Activated CD8-positive, alpha-beta T cell treated with anti-CD3 and anti-CD28 coated beads, Interleukin-2, amount 10 ng/mL, durations not matched to agents 7 days and 5 days (primary cell): ENCODE measurements at places on chromosomes 2 and 18. TPM values are rescaled to one million over a fixed set of nuclear protein-coding genes. Genes with fewer than 3 reads are reported as not detected.

DNA sequence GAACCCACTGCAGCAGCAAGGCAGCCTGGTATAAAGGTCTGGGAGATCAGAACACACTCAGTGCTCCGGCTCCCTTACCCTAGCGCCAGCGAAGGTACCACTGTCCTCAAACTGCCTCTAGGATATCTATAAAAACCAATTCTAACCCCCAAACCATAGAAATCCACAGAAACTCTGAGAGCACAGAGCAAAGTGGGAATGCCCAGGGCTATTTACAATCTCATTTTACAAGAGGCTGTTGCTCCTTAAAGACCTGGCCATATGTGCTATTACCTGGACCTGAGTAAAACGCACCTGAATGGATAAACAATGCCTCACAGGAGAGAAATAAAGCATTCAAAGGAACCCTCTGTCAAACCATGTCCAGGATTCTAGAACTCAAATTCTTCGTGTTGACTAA, 4.3 kb downstream of the STK39 start:
- DNase-seq, result no peak
- H3K4me1 ChIP-seq, result peaks cover 38% of the 10 kb centered on the region
- H3K27ac ChIP-seq, result no peak overlapping the region
- H3K27me3 ChIP-seq, result no peaks in the 10 kb centered on the region
- no peak overlapping the region for H3K4me3 ChIP-seq

GRCh38 chr2:203949228-203949627, 12.7 kb downstream of the ICOS start:
- peak overlapping the region; percentile 5 for H3K4me3 ChIP-seq
- DNase-seq, result peak; percentile 49
- H3K4me1 ChIP-seq, result peaks cover 83% of the 10 kb centered on the region

DNA sequence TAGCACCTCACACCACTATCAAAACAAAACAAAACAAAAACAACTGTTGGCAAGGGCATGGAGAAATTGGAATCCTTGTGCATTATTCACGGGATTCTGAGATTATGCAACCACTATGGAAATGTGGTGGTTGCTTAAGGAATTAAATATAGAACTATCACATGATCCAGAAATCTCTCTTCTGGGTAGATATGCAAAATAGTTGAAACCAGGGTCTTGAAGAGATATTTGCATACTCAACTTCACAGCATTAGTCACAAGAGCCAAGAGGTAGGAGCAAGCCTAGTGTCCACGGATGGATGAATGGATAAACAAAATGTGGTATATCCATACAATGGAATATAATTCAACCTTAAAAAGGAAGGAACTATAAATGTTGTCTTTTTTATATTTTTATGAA, 7.0 kb downstream of the TMEM131 start:
- no peak overlapping the region for H3K27ac ChIP-seq
- H3K36me3 ChIP-seq, result peaks cover 16% of the 10 kb centered on the region
- peaks cover 15% of the 10 kb centered on the region for H3K4me1 ChIP-seq
- no peak overlapping the region for H3K4me3 ChIP-seq

DNA sequence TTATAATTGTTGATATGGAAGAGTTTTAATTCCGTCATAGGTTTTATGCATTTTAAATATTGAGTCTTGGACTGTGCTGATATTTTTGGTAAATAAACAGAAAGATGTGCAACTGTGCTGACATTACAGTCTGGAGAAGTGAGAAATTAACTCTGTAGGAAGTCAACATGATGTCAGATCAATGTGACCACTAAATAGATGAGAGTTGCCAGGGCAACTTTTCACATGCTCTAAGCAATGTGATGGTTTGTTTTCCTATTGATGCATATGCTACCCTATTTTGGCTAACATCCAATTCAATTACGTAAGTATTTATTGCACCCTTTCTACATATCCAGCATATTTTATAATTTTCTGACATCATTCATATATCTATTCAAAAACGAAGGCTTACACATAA, 1109.3 kb downstream of the TSN start:
- no peak overlapping the region for H3K4me3 ChIP-seq
- H3K36me3 ChIP-seq, result no peaks in the 10 kb centered on the region
- no peak overlapping the region for H3K27ac ChIP-seq
- no peak for DNase-seq
- no peaks in the 10 kb centered on the region for H3K4me1 ChIP-seq
- H3K27me3 ChIP-seq, result no peaks in the 10 kb centered on the region

DNA sequence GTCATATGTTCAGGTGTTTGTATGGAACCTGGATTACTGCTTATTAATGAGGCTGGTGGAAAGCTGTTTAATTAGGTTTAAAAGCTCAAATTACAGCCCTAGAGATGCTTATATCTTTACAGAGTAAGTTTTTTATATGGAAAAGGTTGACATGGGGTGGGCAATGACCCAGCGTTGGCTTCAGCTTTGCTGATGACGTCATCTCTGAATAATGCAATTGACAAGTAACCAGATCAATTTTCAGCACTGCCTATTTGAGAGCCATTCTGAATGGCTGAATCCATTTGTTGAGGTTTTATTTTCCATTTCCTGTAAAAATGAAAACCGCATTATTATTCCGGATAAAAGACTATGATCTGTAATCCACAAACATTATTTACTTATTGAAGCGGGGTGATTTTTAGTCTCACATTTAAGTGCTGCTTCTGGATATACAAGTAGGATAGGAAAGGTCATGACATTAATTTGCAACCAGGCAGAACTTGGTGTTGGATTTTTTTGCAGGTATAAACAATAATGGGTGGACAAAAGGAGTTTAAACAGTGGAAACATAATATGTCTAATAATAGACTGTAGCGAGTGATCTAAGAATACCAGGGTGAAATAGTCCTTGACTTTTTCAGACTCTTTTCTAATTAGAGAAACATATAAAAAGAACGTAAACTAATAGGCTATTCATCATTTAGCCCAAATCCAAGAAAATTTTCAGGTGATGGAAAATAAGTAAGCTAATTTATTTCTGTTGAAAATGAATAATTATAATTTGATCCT, 2.7 kb downstream of the PPP1R1C start:
- peaks cover 2% of the 10 kb centered on the region for H3K27me3 ChIP-seq
- DNase-seq, result no peak
- H3K36me3 ChIP-seq, result no peaks in the 10 kb centered on the region
- H3K4me1 ChIP-seq, result no peaks in the 10 kb centered on the region
- H3K4me3 ChIP-seq, result no peak overlapping the region

- DNase-seq, result no peak
- no peak overlapping the region for H3K27ac ChIP-seq
- no peaks in the 10 kb centered on the region for H3K36me3 ChIP-seq
- no peak overlapping the region for H3K4me3 ChIP-seq
Observed at GRCh38 chr2:221822416-221822815, 250.3 kb upstream of the EPHA4 start.

DNA sequence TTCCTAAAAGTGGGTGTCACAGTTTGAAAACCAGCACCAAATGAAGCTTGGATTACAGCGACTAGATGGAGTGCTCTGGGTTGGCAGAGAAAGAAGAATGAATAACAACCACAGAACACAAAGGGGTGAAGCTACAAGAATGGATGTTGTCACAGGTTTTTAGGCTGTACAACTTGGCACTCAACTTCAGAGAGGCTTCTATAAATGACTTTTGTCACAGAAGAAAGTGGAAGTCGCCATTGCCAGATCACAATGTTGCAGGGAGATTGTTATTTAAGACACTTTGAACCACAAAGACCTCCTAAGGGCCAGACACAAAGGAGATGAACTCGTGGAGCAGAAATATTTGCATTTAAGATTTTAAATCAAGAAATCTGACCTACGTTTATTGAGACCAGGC, 354.2 kb downstream of the CDH7 start:
- H3K27me3 ChIP-seq, result no peaks in the 10 kb centered on the region
- H3K4me1 ChIP-seq, result no peaks in the 10 kb centered on the region
- H3K27ac ChIP-seq, result no peak overlapping the region
- DNase-seq, result no peak
- no peaks in the 10 kb centered on the region for H3K36me3 ChIP-seq
- H3K4me3 ChIP-seq, result no peak overlapping the region

DNA sequence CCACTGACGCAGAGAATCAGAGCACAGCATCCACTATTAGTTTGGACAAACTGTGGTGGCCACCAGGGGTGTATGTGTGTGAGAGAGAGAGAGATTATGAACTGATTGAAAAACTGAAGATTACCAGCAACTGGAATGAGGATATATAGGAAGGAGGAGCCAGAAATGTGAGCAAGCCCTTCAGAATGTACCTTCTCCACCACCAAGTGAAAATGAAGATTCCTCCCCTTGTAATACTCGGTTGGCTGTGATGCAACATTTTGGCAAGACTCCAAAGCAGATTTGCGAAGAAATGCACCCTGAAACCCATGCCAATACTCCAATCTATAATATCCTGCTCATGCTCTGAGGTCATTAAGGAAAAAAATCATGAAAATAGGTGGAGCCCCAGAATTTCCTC, 121.2 kb upstream of the SLC35G4 start:
- no peak for DNase-seq
- no peaks in the 10 kb centered on the region for H3K36me3 ChIP-seq
- no peaks in the 10 kb centered on the region for H3K27me3 ChIP-seq
- H3K27ac ChIP-seq, result no peak overlapping the region

GRCh38 chr2:235444101-235444597, 49.7 kb upstream of the AGAP1 start:
- no peak for DNase-seq
- no peak overlapping the region for H3K4me3 ChIP-seq
- no peaks in the 10 kb centered on the region for H3K27me3 ChIP-seq
- H3K36me3 ChIP-seq, result no peaks in the 10 kb centered on the region

DNA sequence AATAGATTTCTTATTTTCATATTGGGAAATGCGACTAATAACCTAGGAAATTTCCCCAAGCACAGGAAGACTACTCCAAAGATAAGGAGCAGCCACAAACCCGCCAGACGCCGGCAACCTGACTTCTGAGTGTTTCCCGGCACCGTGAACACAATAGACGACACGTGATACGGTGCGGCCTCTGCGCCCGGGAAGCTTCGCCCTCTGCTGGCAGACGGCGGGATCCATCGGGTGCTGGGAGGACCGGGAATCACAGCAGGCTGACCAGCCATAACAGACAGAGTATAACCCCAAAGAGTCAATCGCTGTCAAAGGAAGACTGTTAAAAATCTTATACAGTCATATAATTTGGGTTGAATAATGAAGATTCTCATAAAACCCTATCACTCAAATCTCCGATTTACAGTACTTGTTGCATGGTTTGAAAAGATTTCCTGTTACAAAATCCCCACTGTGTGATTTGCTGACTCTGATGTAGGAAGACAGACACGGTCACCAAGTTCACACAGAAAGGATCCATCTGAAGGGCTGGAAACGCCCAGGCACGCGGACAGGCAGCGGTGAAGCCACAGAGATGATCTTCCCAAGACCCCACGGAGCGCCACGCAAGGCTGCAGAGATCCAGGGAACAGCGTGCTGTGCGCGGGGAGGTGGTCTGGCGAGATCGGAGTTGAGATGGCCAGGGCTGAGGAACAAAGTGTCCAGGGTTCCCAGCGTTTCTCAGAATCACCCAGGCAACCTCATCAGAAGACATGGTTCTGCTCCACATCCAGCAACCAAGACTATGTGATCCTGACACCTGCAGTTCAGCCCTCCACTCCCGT, 73.8 kb downstream of the EIPR1 start:
- H3K36me3 ChIP-seq, result peaks cover 3% of the 10 kb centered on the region
- H3K4me3 ChIP-seq, result no peak overlapping the region
- DNase-seq, result peak; percentile 77
- H3K4me1 ChIP-seq, result peaks cover 7% of the 10 kb centered on the region
- H3K27ac ChIP-seq, result no peak overlapping the region

GRCh38 chr2:158214431-158214830, 112.8 kb downstream of the UPP2 start:
- H3K27me3 ChIP-seq, result no peaks in the 10 kb centered on the region
- no peak overlapping the region for H3K27ac ChIP-seq
- H3K4me3 ChIP-seq, result no peak overlapping the region

DNA sequence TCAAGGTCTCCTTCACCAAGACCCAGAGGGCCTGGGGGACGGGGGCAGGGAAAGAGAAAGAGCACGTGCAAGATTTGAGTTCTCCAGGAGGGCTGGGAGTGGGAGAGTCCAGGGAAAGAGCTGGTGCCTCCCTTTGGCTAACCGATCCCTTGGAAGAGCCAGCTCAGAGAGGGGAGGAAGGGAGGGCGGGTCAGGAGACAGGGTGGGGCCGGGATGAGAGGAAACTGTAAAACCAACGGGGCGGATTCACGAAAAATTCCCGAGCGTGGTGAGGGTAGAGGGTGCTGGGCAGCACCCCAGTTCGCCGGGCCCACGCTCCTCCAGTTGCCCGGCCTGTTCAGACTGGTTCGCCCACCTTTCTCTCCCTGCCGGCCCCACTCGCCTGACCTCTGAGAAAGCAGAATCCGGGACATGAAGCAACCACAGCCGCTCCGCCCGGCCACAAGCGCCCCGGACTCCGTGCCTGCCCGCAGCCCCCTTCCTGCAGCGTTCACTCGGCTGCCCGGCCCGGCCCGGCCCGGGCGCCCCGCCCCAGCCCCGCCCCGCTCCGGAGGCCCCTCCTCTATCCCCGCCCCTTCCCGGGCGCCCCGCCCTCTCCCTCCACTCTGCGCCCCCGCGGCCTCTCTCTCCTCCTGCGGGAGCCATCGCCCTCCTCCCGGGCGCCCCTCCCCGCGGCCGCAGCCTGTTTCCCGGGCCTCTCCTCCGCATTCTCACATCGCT, 230.9 kb upstream of the SMAD2 start:
- H3K4me1 ChIP-seq, result no peaks in the 10 kb centered on the region
- no peaks in the 10 kb centered on the region for H3K36me3 ChIP-seq
- H3K27ac ChIP-seq, result no peak overlapping the region
- DNase-seq, result peak; percentile 61

GRCh38 chr2:38160516-38160915, 84.6 kb upstream of the CYP1B1 start:
- H3K27me3 ChIP-seq, result peaks cover 54% of the 10 kb centered on the region
- no peak overlapping the region for H3K27ac ChIP-seq
- no peaks in the 10 kb centered on the region for H3K4me1 ChIP-seq
- no peak overlapping the region for H3K4me3 ChIP-seq

GRCh38 chr2:70647873-70648481, 94.4 kb upstream of the TGFA start:
- peak; percentile 82 for DNase-seq
- H3K4me1 ChIP-seq, result no peaks in the 10 kb centered on the region
- no peak overlapping the region for H3K4me3 ChIP-seq

DNA sequence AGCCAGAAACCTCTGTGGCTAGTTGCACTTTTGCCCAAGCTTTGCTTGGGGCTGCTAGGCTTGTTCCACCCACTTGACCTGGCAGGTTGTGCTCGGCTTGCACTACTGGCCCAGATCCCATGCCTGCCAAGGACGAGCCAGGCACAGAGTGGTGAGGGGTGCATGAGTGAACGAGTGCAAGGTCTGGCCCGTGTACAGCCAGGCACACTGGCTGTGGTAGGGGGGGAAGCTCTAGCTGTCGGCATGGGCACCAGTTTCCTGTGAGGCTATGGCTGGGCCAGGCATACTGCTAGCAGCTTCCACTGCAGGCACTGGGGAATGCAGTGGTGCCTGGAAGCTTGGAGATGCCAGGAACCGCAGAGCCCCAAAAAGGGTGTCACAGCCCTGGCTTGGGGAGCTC, 210.4 kb downstream of the AKAIN1 start:
- no peak overlapping the region for H3K4me3 ChIP-seq
- no peak for DNase-seq
- H3K36me3 ChIP-seq, result no peaks in the 10 kb centered on the region
- no peaks in the 10 kb centered on the region for H3K27me3 ChIP-seq

The GLI2 gene
- total RNA-seq, result 2.2 TPM

The ABCG8 gene
- not detected for total RNA-seq

The FOXD4L1 gene
- 0.21 TPM for total RNA-seq

The GALR1 gene
- not detected for total RNA-seq

The NT5C1B gene
- total RNA-seq, result not detected

The IRS1 gene
- 9.6 TPM for total RNA-seq

The SLC14A1 gene
- total RNA-seq, result 3.8 TPM

The CIB4 gene
- total RNA-seq, result not detected

The SH3RF3 gene
- total RNA-seq, result not detected

The ATP6V1C2 gene
- total RNA-seq, result not detected

The PSMA8 gene
- total RNA-seq, result 1.2 TPM

The POTEC gene
- total RNA-seq, result not detected
